ENCODE measurements at places on chromosomes 16 and 17.
A peak's percentile ranks its signal among the peaks of the same experiment; 100 is the strongest.

GRCh38 chr17:76432712-76433336, 20.1 kb downstream of the UBE2O start:
- no peak for DNase-seq

DNA sequence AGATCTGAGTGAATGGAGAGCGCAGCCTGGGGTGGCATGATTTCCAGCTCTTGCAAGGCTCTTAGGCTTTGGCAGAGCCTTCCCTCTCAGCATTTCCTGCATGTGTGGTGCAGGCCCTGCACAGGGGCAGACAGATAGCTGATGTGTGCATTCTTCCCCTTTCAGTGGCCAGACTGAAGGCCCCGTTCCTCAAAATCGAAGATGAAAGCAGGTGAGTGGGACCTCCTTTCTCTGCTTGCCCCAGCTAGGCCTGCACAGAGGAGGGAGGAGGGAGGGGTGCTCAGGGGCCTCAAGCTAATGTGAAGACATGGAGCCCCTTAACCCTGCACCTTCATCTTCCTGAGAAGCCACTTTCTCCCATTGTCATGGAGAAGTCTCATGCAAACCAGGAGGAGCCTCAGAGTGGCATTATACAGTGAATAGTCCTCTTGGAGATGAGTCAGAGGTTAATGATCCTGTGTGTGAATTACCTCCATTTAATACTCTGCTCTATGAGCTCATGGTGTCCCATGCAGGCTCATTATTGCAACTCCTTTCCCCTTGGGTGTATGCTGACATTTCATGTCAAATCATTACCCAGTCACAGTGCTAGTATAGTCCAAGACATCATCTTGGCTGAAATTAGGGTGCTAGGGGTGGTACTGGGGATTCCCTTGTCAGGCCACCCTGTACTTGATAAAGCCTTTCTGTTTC, 20.4 kb upstream of the ADAM11 start:
- DNase-seq = no peak

- DNase-seq = no peak
These were observed 104.4 kb downstream of the SSH2 start for GRCh38 chr17:29825604-29826003.

DNA sequence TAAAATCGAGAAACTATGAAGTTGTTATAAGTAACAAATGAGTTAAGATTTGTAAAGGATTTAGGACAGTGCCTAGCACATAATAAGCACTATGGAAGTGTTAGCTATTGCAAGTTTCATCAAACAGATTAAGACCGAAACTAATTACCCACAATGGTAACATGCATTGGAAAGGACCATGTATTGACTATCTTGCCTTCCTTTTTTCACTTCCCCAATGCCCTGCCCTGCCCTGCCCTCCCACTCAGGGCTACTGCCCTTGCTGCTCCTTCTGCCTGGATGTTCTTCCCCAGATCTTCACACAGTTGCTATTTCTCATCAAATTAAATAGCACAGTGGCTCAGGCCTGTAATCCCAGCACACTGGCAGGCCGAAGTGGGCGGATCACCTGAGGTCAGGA, 202.1 kb upstream of the PSMD7 start:
- DNase-seq = no peak

DNA sequence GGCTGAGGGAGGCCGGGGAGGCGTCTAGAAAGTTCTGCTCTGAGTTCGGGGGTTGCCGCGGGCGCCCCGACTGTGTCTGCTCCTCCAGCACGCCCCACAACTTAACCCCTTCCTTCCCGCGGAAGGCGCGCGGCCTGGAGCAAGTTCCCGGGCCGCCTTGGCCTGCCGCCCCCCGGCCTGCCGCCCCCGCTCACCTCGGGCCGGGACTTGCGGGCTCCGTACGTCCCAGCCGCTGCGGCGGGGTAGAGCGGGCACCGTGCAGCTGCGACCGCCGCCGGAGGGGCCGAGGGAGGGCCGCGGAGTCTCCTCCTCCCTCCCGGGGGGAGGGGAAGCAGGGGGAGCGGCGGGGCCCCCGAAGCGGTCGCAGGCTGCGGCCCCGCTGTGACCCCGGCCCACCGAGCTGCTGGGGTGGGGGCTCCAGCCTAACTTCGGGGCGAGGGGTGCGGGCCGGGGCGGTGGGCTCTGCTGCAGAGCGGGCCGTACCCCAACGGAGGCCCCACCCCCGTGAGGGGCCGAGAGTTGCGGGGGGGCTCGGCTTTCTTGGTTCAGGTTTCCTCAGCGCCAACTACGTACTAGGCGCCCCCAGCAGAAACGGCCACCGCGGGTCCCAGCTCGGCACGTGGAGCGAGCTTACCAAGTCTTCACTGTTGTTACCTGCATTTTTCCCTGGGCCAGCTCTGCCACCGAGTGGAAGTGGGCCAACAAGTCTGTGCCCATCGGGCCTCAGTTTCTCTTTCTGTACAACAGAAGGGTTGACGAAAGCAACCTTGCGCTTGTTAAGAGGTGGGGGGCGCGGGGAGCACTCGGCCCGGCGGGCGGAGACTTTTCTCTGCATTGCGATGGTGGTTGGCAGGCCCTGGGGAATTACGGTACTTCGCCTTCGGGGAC, at the start of gene CCDC102A:
TSS of gene CCDC102A (minus strand) at position 266 of the 888 bp plus-strand sequence. CDS start 7,394 bp downstream, outside the sequence.
- DNase-seq = no peak

DNA sequence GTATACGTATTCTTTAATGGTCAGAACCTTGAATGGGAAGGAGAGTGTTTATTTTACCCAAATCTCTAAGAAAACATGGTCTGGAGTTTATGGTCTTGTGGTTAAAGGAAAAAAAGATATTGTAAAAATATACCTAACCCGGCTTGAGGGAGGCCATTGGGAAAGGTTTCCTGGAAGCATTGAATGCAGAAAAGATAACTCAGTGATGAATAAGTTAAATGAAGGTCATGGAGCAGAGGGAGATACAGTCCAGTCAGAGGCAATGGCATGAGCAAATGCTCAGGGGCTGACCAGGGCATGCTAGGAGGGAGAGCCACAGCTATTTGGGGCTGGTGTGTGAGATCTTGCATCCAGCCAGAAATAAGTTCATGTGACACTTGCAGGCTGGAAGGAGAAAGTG, 430.4 kb upstream of the CDH5 start:
- no peak for DNase-seq

- DNase-seq = no peak
These were observed 36.5 kb upstream of the BCAS3 start for GRCh38 chr17:60641126-60641525.

- no peak for DNase-seq
These were observed 14.1 kb downstream of the CDRT15 start for GRCh38 chr17:14222611-14223010.

DNA sequence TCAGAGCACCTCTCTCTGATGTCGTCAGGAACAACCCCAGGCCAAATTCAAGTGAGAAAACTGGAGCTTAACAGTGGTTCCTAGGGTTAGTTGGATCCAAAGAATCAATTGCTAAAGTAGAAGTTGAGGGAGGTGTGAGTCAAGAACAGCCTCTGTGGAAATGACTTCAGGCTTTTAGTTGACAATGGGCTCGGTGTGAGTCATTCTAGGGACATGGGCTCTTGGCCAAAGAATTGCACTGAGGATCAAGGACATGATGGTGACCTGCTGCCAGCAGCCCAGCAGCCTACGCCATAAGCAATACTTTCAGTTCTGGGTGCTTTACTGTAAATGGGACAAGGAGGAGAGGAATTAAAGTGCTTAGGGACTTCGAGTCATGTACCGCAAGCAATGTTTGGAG, 32.1 kb upstream of the SMURF2 start:
- no peak for DNase-seq

DNA sequence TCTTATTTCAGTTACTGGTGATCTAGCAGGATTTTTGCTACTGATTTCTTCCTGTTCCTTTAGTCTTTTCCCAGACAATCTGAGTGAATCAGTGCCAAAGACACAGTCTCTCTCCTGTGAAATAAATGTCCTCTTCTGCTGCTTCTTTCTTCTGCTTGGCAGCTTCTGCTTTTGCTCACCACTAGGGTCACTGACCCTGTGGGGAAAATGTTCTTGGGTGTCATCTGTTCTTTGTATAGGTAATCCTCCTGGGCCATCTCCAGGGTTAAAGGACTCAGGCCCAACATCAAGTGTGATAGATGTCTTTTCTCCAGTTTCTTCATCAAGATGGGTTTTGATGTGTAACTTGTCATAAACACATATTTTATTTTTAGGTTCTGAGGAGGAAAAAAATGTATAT, 5.2 kb downstream of the PALB2 start:
- DNase-seq = no peak

- DNase-seq = no peak
These were observed 120.1 kb downstream of the NTN1 start for GRCh38 chr17:9141425-9141753.

DNA sequence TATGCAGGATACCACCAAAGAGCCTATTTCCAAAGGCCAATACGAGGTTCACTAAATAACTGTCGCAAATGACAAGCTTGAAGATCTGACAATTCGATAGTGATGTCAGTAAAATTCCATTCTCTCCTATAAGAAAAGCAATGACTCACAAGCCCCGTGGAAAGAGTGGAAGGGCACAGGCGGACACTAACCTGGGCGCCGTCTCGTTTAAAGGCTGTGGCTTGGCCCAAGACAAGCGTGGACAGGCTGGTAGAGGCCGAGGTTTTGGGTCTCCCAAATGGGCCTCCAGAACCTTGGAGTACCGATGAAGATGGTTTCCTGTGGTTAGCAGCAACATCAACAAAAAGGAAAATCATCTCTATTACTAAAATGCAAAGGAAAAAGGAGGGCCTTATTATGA, 16.5 kb upstream of the SLC38A8 start:
- DNase-seq = no peak

- no peak for DNase-seq
These were observed 45.0 kb upstream of the ARHGAP44 start for GRCh38 chr17:12744298-12744697.

DNA sequence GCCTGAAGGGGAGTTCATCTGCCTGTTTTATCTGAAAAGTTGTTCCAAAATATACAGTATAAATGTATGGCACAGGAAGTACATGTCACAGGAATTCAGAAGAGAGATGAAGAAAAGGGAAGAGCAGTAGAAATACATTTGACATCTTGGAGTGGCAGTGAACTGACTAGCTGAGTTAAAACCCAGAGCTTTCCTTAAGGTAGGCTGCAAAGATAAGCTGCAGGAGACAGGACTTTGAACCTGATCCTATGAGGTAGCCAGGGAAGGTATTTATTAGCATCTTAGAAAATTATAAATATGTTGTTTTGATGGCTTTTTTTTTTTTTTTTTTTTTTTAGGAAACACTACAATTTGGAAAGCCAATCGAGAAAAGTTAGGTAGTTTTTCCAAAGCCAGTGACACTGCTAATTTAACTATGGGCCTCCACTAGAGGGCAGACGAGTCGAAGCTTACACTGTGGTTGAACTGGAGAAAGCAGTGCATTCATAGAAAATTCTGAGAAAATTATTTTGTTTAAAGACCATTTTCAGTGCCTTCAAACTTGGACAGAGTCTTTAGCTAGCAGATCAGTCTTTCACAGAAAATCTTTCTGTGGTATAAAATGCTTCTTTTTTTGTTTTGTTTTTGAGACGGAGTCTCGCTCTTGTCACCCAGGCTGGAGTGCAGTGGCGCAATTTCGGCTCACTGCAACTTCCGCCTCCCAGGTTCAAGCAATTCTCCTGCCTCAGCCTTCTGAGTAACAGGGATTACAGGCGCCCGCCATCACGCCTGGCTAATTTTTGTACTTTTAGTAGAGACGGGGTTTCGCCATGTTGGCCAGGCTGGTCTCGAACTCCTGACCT, 122.3 kb downstream of the SSH2 start:
- peak; percentile 39 for DNase-seq

DNA sequence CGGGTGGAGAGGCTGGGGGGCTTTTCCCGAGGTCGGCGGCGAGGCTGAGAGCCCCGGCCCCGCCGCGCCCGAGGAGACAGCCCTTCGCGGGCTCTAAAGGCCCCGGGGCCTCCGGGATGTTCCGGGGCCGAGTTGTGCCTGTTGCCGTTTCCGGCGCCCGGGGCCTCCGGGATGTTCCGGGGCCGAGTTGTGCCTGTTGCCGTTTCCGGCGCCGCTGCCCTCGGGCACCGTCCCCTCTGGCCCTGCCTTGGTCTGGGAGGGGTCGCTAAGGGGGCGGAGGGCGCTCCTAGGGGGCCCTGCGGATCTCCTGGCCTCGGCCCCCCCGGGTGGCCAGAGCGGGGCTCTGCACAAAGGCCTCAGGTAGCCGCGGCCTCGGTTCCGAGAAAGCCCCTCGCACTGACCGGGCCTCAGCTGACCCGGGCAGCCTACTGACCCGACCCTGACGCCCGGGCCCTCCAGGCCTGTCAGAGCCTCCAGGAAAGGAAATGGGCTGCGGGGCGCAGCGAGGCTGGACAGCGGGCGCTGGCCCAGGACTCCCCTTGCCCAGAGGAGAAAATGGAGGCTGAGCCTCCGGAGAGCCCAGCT, 24.2 kb downstream of the ACTG1 start:
- DNase-seq = no peak

- no peak for DNase-seq
These were observed 30.3 kb downstream of the CHD9NB start for GRCh38 chr16:53022374-53022773.

- DNase-seq = no peak
These were observed 132.3 kb downstream of the TRIM37 start for GRCh38 chr17:58974354-58974753.

DNA sequence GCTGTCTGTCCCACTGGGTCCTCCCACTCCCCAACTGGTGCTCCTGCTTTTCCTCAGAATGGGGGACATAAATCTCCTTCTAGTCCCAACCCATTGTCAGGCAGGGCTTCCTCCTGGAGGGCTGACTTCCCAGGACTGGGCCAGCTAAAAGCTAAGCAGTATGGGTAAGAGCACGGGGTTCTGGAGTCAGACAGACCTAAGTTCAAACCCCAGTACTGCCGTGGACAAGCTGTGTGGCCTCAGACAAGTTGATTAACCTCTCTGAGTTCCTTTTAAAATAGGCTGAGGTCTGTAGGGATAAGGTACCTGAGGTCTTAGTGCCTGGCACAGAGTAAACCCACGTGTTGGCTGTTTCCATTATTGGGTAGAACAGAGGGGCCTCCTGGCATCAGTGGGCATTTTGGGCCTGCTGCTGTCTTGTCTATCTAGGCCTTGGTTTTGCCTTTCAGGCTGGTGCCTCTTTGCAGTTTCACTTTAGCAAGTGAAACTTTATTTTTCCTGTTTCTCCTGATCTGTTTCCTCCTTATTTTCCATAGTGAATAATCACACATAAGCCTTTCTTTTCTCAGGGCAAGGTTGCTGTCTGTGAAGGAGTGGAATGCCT, 114.6 kb downstream of the PRKCB start:
- no peak for DNase-seq

DNA sequence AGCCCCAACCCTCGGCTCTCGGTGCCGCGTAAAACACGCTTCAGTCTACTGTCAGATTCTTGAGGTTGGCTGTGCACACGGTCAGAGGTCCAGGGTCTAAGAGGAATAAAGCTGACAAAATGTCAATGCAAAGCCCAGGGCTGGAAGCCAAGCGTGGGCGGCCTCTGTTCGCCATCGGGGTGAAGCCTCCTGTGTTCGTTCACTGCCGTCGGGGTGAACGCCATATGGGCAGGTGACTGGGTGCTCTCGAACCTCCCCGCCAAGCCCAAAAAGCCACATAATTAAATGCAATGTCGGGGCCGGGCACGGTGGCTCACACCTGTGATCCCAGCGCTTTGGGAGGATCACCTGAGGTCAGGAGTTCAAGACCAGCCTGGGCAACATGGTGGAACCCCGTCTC, 44.6 kb downstream of the MRM3 start:
- no peak for DNase-seq
